ENCODE measurements at places on chromosomes 5 and 9.

DNA sequence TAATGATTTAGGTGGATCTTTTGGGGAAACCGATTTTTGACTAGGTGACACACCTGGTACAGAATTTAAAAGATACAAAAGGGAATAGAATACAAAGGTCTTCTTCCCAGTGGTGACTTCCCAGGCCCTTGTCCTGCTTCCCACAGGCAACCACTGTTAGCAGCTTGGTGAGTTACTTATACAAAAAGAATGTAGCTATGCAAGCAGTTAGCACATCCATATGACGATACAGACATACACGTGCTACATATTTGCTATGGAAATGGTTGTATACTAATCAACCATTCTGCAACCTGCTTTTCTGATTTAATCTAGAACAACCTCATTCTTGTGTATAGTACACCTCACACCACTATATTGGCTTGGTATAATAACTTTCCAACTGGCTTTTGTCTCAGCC is 51.0 kb downstream of the OTULIN start:
- no peak for DNase-seq

DNA sequence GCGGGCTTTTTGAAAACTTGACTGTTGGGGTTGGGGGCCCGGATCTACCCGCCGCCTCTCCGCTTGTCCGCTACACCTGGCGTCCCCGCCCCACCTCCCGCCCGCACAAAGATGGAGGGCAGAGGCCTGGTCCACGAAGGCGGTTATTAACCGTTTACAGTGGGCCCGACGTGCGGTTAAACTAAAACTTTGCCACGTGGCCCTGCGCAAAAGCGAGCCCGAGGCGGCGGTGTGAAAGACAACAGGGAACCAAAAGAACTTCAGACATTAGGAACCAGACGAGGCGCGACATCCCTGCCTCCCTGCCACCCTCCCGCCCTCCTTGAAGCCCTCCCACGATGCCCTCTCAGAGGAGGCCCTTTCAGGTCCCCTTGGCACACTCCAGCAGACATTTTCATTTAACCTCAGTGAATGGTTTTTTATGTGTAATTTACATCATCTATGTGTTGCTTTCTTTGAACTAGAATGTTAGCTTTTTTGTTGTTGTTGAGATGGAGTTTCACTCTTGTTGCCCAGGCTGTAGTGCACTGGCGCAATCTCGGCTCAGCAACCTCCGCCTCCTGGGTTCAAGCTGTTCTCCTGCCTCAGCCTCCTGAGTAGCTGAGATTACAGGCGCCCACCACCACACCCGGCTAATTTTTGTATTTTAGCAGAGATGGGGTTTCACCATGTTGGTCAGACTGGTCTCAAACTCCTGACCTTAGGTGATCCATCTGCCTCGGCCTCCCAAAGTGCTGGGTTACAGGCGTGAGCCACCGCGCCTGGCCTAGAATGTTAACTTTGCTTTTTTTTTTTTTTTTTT is 999 bp upstream of the HNRNPA0 start:
- DNase-seq = no peak

GRCh38 chr9:96782235-96782634 is 4.3 kb upstream of the ZNF510 start:
- DNase-seq = no peak

GRCh38 chr5:6713274-6714225 is at the start of gene TENT4A:
TSS of gene TENT4A (plus strand) at chr5:6713432. CDS start at chr5:6713984, 552 bp downstream.
- DNase-seq = no peak

GRCh38 chr5:68285851-68286611 is 70.5 kb downstream of the PIK3R1 start:
- no peak for DNase-seq

GRCh38 chr5:58786035-58786434 is 203.2 kb downstream of the RAB3C start:
- no peak for DNase-seq

DNA sequence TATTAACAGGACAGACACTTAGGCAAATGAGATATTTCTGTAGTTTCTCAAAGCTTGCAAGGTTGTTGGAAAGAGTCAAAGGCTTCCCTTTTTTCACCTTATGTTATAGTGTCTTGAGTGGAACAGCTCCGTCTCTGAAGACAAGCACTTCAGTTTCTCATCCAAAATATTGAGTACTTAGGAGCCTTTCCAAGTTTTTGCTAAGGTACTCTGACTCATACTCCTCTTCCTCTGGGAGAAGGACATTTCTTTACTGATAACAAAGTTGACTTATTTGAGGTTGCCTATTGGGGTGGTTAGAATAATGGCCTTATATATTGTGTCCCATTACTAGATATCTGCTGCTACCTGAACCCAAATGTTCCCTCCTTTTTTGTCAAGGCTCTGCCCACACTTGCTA is 869.6 kb downstream of the MAT2B start:
- DNase-seq = no peak

All from NCI-H187 treated with DMSO at 0.1 percent for 48 hours (cell line).